ENCODE measurements at places on chromosomes 3 and 15. TPM values are rescaled to one million over a fixed set of nuclear protein-coding genes. Genes with fewer than 3 reads are reported as not detected.
A peak's percentile ranks its signal among the peaks of the same experiment; 100 is the strongest.

DNA sequence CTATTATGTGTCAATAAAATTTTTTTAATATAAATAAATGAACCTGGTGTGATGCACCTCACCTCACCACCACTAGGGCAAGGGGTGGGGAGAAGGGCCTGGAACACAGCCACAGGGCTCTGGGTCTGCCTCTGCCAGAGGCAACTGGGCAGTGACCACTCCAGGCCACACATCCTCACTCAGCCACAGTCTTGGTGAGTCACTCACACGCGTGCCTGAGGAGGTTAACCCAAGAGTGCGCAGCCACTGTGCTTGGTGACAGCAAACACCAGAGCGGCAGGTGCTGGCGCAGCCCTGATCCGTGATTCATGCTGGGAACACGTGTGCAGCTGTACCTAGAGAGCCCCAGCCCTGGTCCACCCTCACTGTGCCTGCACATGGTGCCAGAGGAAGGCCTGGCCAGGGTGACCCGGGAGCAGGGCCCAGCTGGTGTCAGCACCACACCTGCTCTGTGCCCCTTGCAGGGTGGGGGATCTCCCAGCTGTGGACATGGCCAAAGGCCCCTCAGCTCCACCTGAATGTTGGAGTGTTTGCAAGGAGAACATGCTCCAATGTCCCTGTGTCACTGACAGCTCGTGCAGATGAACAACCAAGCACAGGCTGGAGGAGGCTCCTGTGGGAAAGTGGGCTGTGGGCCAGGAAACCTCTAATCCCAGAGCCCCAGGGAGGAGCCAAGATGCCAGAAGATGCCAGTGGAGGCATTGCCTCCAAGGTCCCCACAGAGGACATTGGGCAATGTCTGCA lies 2.1 kb downstream of the SLC41A3 start:
- H3K27ac ChIP-seq, result no peak overlapping the region
- no peak overlapping the region for H3K4me3 ChIP-seq
- DNase-seq, result peak; percentile 36
- H3K4me1 ChIP-seq, result peaks cover 14% of the 10 kb centered on the region
- H3K27me3 ChIP-seq, result no peaks in the 10 kb centered on the region

DNA sequence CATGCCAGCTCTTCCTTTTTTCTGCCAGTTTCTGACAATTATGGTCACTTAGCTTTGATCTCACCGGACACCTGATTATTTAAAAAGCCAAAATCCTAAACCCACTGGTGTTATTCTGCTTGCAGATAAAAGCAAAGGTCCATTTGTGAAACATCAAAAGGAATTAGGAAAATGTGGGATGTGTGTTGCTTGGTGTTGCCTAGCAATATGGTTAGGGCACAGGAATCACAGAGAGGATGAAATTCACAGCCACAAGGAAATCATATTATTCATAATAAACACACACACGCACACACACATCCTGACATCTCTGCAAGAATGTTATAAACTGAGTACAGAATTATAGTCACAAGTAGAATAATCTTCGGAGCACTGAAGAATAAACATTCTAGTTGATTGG lies 89.3 kb upstream of the BHLHE40 start:
- H3K4me1 ChIP-seq, result peaks cover 18% of the 10 kb centered on the region
- no peak overlapping the region for H3K4me3 ChIP-seq
- no peaks in the 10 kb centered on the region for H3K36me3 ChIP-seq
- no peak for DNase-seq
- no peaks in the 10 kb centered on the region for H3K27me3 ChIP-seq

DNA sequence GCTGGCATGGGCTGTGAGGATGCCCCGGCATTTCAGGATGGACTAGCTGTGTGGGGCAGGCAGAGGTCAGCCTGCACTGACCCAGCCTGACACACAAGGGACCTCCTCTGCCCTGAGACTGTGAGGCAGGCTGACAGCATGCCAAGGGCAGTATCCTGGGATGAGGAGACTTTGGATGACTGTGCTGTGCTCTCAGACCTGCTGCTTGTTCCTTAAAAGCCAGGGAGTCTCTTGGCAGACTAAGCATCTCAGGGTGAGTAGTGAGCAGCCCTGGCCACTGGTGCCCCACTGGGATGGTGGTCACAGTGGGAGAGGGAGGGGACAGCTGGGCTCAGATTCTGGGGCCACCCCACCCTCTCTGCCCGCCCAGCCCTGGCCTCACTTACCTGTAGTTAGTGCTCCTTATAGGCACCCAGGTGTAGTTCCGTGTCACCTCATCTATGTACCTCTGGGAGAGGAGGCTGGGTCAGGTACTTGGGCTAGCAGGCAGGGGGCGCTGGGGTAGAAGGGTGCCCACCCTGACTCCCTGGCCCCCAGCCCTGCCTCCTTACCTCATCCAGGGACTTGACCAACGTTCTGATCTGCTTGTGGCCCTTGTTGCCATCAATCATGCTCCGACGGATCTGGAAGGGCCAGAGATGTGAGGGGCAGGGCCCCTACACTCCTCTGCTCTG lies 16.1 kb upstream of the TMEM115 start:
- DNase-seq, result no peak
- H3K36me3 ChIP-seq, result no peaks in the 10 kb centered on the region
- H3K4me3 ChIP-seq, result no peak overlapping the region
- H3K27ac ChIP-seq, result no peak overlapping the region
- H3K27me3 ChIP-seq, result no peaks in the 10 kb centered on the region

DNA sequence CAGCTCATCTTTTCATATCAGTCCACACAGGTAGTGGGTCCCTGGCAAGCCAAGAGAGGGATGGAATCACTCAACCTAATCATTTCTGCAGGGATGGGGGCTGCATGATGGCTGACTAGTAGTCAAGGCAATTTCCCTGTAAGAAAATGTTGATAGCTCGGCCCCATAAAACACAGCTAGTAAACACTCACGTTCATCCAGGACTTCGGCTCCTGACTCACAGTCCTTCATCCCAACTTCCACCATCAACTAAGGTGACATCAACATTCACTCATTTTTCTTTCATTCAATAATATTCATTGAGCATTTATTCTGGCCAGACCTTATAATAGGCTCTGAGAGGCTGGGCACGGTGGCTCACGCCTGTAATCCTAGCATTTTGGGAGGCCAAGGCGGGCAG lies 4.4 kb upstream of the ACAP2 start:
- no peaks in the 10 kb centered on the region for H3K36me3 ChIP-seq
- no peak for DNase-seq
- H3K27ac ChIP-seq, result no peak overlapping the region
- no peaks in the 10 kb centered on the region for H3K27me3 ChIP-seq

DNA sequence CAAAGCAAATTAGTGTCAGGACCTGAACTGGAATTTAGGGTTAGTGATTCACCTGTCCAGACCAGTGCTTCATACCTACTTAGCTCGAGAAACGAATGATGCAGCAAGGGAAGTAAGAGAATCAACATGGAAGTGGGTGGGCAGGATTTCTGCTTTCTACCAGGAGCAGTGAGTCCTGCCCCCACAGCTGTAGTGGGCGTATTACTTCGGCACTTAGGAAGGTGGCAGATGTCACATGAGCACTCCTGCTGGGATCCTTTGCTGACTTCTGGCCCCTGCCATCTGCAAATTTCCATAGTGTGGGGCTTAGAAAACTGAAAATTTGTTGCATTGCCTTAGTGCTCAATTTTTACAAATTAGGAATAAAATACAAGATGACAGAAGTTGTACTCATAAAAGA lies 31.2 kb downstream of the RYR3 start:
- H3K4me1 ChIP-seq, result no peaks in the 10 kb centered on the region
- no peaks in the 10 kb centered on the region for H3K27me3 ChIP-seq
- DNase-seq, result no peak
- H3K4me3 ChIP-seq, result no peak overlapping the region

The CHRM5 gene
- not detected for total RNA-seq

The CD200 gene
- not detected for total RNA-seq

The CACNA2D3 gene
- not detected for total RNA-seq

The SPTBN5 gene
- total RNA-seq, result 6.0 TPM
